ENCODE measurements at places on chromosomes 1 and 21.

GRCh38 chr21:32611471-32611997 is 643 bp downstream of the CFAP298 start:
- DNase-seq: no peak

DNA sequence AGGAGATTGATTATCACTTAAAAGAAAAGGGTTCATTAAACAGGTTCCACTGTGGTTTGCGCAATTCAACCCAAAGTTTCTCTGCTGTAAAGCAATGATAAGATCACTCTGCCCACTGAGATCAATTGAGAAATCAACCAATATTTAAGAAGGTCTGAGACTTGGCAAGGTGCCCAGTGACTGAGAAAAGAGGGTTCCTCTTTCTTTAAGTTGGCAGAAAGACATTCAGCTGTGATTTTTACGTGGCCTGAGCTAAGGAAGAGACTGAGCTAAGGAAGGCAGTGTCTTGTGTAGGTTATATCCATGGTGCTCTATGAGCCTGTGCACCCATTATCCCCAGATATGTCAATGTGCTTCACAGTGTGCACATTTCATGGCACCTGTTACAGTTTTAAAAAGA is 344.1 kb downstream of the DISC1 start:
- DNase-seq: no peak

DNA sequence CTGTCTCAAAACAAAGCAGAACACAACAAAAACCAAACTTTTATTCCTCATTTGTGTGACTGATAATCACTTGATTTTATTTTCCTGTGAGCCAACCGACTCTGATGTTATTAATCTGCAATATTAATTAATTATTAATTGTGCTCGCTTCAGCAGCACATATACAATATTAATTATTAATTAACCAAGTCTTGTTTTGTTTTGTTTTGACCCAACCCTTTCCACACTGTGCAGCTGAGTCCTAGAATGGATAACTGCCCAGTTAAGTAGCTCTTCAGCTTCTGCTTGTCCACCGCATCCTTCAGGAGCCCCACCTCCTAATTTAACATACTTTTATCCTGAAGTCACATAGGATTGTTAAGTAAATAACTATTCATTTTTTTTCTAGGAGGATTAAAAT is 47.4 kb upstream of the EXO1 start:
- no peak for DNase-seq

DNA sequence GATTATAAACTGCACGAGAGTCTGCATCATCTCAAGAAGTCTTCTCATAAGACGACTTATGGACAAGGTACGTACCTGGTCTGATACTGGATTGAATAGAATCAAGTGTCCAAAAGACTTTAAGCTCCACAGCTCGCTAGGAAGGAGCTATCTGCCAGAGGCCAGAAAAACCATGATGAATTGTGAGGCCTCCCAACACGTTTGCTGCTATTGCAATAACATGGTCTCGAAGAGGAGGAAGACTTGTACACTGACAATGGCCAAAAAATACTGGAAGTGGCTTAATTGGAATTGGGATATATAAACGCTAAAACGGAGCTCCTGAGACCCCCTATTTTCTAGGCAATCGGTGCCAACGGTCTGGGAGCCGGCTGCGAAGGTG is 534 bp downstream of the DNAJC28 start:
- DNase-seq: no peak

- no peak for DNase-seq
These were observed 107.2 kb upstream of the MARK1 start for GRCh38 chr1:220420726-220421125.

GRCh38 chr1:173210283-173210682 is 3.2 kb upstream of the TNFSF4 start:
- no peak for DNase-seq

DNA sequence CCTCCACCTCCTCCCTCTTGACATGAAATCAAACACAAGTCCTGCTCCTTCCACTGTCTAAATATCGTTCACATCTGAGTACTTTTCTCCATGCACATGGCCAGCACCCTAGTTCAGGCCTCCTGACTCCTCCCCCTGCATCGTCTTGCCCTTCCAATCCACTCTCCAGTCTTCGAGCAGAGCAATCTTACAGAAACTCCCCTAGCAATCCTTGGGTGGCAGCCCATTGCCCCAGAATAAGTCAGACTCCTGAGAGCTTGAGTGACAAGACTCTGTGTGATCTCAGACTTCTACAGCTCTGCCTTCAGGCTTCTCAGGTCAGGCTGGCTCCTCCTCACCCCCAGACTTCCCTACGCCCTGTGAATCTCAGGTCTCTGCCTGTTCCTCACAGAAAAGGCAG is 5.5 kb downstream of the SH2D2A start:
- DNase-seq: no peak

- no peak for DNase-seq
These were observed 3.4 kb downstream of the RUNX1 start for GRCh38 chr21:35045542-35046262.

DNA sequence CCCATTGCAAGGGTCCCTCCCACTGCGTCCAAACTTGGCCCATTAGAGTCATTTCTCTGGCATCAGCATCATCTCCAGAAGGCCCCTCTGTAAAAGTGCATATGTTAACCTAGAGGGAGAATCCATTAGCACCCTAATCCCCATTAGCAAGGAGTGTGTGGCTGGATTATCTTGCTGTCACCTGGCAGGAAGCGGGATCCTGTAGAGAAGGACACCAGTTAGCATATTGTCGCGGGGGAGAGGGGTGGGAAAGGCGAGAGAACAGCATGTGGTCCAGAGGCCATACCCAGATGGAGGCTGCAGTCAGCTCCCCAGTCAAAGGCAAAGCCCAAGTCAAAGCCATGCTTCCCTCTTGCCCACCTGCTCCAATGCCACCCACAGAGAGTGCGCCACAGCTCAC is 64.0 kb downstream of the OLIG1 start:
- no peak for DNase-seq

- DNase-seq: no peak
These were observed 64.1 kb upstream of the NTPCR start for GRCh38 chr1:232886271-232886670.

DNA sequence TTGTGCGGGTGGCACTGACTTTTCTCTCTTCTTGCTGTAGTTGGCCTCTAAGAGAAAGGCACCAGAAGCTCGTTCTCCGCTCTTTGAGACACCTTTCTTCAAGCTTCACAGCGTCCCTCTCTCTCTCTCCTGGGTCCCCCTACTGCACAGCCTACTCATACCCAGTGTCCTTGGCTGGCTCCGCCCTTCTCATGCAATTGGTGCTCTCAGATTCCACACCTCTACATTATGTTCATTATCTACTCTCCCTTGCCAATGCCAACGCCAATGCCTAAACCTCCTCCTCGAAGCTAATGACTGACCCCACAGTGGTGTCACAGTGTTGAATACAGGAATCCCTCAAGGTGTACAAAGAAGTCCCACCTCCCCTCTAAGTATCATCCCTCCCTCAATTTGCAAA is 4.8 kb upstream of the DNAJC28 start:
- no peak for DNase-seq

DNA sequence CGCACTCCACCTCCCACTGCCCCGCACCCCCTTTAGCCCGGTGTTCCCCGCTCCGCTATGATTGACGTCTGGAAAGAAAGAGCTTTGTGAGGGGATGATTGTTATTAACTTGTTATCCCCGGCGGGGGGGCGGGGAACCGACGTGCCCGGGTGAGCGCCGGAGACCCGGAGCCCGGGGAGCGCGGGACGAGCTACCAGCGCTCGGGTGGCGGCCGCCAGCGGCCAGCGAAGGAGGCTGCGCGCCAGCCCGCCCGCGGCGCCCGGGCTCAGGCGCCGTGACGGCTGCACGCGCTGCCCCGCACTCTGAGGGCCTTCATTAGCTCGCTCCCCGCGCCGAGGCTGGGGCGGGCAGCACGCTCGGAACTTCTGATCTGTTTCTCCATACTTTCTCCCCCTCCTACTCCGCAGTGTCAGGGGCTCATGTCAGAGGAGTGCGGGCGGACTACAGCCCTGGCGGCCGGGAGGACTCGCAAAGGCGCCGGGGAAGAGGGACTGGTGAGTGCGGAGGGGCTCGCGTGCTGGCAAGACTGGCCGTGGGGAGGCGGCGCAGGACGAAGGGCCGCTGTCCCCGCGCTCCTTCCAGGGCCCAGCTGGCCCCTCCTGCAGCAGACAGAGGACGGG is 2.1 kb downstream of the LHX8 start:
- DNase-seq: no peak

DNA sequence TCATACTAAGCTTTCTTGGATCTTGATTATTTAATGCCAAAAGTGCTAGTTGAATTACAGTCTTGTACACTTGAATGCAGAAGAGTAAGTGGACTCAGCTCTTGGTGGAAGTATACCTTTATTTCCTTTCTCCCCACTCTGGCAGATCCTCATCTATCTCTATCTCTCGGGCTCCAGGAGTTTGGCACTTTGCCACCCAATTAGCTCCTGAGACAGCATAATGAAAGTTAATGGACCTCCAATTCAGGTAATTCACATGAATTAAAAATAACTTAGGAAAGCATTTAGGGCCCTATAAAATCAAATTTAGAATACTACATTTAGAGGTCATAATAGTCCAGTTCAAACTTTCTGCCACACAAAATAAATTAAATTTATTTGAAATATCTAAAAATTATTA is 67.4 kb downstream of the OLFM3 start:
- no peak for DNase-seq

DNA sequence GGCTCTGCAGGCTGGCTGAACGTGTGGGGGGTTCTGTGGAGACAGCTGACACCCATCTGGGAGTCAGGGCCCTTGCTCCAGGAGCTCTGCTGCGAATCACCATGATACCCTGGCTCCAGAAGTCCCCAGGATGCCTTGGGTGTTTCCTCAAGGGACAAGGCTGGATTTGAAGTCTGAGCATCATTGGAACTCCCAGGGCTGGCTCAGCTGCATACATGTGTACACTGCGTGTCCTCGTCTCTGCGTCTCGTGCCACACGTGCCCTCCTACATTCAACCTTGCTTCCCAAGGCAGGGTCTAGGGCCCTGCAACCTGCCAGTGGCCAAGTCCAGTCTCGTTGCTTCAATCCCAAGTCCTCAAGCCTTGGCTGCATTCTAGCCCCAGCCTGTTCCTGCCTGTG is 11.7 kb downstream of the CSF1 start:
- no peak for DNase-seq

DNA sequence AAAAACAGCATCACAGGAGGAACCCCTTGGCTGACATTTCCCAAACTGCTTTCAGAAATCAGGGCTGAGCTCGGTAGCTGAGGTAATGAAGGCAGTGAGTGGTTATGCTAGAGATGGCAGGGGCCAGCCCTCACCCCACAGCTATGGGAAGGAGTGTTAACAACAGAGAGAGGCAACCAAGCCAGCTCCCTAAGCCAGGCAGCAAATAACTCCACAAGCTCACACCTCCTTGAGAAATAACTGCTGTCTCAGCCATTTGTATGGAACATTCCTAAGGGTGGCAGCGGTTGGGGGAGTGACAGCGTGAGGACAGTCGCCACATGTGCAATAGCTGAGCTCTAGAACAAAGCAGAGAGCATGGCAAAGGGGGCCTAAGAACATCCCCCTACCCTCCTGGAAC is 42.6 kb downstream of the LMX1A start:
- DNase-seq: no peak

DNA sequence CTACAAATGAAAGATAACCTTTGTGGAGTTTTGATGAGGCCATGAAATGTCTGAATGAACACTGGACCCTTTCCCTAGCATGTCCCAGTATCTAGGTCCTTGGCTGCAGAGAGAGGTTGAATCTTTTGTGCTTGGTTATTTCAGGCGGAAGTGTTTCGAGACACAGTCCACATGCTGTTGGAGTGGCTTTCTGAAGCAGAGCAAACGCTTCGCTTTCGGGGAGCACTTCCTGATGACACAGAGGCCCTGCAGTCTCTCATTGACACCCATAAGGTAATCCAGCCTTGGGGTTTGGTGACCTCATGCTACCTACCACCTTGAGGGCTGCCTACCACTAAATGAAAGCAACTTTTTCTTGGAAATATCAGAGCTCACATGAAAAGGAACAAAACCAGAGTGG is 38.9 kb upstream of the BMP8A start:
- DNase-seq: no peak

DNA sequence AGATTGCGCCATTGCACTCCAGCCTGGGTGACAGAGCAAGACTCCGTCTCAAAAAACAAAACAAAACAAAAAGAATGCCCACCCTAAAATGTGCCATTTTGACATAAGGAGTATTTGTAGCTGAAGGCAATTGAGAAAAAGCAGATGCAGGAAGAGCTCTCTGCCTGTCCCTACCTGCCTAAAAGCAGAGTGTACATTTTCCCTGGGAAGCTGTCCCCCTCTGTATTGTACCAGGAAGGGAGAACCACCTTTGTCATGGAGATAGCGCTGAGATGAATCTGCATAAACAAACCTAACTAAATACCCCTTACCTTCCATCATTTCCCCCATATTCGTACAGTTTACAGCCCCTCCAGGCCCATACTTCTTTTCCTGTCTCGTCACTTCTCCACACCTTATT is 94.4 kb upstream of the SLC45A1 start:
- no peak for DNase-seq

GRCh38 chr1:179767177-179767581 is 24.1 kb downstream of the FAM163A start:
- DNase-seq: no peak

- DNase-seq: no peak
These were observed 27.6 kb upstream of the SARS1 start for GRCh38 chr1:109185990-109186732.

DNA sequence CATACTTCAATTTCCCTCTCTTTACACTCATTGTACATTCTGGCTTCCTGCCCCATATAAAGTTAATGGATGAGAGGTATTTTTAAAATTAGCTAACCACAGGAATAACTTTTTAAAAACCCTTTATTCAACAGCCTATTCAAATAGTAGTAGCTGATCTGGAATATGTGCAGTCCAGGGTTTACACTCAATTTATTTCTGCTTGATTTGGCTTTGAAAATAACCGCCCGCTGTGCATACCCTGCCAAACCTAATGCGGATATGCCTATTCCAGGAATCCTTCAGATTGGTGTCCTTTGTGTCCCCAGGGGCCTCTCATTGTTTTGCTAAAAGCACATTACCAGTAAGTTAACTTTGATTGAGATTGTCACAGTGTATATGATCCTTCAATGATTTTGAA is 1686.2 kb downstream of the PLA2G4A start:
- no peak for DNase-seq

DNA sequence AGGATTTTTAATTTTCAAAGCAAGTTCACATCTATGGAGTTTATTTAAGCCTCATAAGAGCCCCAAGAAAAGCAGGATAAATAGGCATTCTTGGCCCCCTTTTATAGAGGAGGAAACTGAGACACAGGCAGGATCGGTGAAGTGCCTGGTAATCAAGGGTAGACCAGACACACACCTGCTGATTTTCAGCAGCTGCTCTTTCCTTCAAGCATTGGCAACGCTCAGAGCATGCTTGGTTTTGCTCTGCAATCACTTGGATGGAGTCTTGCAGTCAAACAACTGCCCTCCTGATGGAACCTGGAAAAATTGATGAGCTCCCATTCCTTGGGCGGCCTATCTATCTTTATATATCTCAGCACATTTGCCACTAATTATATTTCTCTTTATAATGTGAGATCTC is 478.9 kb upstream of the CAMK1G start:
- DNase-seq: no peak

GRCh38 chr1:187838335-187839293 is 1009.9 kb downstream of the PLA2G4A start:
- DNase-seq: no peak

Measured in epithelial cell of proximal tubule (primary cell).